ENCODE measurements at places on chromosomes 7 and 10. TPM values are rescaled to one million over a fixed set of nuclear protein-coding genes. Genes with fewer than 3 reads are reported as not detected.
A peak's percentile ranks its signal among the peaks of the same experiment; 100 is the strongest.

GRCh38 chr7:143882020-143882603 is 19.9 kb downstream of the TCAF1 start:
- DNase-seq, result peak; percentile 76

DNA sequence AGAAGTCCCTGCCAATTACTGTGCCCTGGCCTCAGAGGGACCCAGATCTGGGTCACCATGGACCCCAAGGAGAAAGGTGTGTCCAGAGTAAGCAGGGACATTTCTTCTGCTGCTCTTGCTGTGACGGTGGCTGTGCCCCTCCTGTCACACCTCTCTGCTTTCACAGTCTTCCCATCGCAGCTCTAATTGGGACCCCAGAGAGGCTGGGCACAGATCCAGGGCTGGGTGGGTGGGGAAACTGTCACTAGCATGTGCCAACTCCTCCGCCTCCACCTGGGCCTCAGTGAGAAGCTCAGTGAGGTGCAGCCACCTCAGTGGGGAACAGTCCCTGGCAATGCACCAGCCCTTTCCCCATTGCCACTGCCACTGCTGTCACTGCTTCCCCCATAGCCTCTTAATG is 37.3 kb upstream of the ADCYAP1R1 start:
- no peak for DNase-seq

STEAP2 gene
- 2.4 TPM for total RNA-seq

GRCh38 chr7:105622106-105622731 is 40.9 kb upstream of the EFCAB10 start:
- DNase-seq, result no peak

DNA sequence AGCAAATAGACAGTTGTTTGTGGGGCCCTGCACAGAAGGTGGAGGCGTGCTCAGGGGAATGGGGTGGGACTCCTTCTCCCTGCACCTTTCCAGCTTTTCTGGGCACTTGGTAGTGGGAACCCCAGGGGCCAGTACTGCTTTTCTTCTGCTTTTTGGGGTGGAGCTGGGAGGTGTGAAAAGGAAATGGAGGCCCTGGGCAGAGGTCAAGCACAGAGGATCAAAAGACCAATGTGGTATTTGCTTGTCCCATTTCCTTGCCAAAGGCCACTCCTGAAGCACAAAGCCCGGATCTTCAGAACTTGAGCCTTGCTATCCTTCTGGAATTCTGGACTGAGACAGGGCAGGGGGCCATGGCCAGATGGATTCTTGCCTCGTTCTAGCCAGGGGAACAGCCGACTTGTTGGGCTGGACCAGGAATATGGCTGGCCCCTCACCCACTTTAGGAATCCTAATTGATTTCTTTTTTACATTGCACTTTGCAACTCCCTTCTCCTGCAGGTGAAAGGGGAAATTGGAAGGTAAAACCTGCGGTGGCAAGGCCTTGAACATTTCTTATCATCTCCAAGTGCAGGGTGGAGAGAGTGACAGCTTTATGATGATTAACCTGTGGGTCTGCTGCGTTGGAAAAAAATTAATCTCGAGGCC is 26.5 kb downstream of the ADRA2A start:
- DNase-seq, result no peak

NEUROG3 gene
- not detected for total RNA-seq

DNA sequence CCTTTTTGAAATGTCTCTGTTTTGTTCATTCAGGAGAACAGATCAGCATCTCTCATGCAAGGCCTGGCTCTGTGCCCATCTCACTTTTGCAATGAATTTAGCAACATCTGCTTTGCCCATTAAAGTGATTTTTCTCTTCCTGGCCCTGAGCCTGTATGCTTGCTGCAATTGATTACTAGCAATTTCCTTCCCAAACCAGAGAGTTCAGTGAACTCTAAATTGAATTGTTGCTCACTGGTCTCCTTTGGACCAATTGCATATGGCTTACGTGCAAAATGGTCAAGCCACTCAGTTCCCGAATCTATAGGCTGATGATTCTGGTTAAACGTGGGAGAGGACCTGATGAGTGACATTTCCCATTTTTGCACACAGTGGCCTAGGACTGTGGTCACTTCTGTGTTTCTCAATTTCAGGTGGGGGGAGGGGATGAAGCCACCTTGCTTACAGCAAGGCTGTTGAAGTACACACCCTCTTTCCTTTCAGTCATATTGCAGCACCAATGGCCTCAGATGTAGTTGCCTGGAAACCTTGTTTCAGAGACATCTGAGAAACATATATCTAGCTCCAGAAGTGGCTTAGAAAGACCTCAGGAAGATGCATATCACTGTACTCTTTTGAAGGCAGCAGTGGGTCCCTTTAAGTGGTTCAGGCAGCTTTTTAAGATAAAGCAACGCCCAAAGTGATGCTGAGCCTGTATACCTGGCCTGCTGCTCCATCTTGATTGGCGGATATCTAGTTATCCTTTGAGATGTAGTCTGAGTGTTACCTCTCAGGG is 201.4 kb downstream of the PTEN start:
- DNase-seq, result no peak

HOXA10 gene
- total RNA-seq, result not detected

ADCY1 gene
- 92.1 TPM for total RNA-seq

DNA sequence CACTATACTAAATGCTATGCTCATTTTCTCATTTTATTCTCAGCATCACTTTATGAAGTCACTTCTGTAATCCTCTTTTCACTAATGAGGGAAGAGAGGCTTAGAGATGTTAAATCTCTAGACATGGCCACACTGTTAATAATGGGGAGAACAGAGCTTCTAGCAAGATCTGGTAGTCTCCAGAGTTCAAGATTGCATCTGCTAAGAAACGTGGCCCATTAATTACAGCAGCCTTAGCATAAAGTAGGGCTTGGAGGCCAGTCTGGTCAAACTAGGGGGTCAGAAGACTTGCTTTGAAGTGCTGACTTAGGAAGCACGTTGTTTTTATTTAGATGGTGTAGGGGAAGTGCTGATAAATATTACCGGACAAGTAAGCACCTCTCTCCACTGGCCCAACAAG is 29.3 kb downstream of the ARL4A start:
- DNase-seq, result no peak

AKR1E2 gene
- total RNA-seq, result 74.2 TPM

DNA sequence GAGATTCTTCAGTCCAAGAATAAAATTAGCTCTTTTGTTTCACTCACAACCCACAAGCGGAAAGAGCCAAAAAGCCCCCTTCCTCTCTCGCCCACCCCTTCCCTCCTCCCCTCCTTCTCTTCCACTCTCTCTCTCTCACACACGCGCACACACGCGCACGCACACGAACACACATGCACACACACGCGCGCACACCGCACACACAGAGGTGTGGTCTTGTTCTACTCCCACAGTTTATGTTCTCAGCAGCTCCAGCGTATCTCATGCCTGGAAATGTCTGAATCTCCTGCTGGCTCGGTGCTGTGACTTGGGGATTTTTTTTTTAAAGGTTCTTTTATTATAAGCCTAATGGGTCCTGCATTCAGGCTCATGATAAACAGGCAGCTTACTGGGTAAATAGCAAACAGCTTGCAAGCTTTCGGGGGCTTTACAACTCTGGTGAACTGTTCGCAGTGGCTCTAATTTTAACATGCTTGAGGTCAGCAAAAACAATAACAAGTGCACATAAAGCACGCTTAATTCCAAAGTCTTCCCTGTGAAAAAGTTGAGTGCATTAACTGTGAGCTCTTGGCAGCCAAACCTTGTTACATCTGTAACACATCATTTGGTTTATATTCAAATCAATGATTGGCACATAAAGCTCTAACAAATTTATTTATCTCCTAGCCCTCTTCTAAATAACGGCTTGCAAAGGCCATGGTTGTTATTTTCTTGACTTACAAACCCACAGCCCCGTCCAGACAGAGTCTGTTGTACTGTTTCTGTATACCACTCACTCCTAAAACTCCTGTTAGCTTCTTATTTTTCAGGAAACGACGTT is 424.1 kb upstream of the MGMT start:
- DNase-seq, result no peak

FOXI2 gene
- total RNA-seq, result not detected

CLEC5A gene
- not detected for total RNA-seq

- DNase-seq, result no peak
Observed at GRCh38 chr7:107594961-107595737, 15.1 kb downstream of the BCAP29 start.

ELN gene
- 11.0 TPM for total RNA-seq

ZNF488 gene
- total RNA-seq, result 0.41 TPM

DNA sequence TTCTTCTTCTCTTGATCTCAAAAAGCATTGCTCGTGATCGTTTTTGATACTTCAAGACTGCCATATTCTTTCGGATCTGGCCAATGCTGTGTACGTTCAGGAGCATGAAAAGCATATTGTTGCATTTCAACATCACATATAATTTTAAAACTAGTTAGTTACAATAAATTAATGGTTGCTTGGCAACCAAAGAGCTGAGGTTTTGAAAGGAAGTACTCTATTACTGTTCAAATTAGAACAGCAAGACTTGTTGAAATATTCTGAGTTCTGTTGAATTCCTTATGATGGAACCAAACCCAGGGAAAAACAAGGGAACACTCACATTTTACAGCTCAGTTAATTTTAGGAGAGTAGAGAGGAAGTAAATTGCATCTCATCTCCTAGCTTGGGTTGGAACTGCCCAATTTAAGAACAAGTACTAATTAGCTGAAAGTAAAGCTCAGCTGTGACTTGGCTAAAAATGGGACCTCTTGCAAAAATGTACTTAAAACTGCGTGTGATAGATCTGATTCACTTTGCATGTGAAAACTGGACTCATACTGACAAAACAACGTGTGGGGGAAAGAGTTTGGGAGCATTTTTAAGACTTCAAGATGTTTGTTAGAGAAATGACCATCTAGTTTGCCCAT is 21.2 kb downstream of the OR9A2 start:
- DNase-seq, result no peak

DNA sequence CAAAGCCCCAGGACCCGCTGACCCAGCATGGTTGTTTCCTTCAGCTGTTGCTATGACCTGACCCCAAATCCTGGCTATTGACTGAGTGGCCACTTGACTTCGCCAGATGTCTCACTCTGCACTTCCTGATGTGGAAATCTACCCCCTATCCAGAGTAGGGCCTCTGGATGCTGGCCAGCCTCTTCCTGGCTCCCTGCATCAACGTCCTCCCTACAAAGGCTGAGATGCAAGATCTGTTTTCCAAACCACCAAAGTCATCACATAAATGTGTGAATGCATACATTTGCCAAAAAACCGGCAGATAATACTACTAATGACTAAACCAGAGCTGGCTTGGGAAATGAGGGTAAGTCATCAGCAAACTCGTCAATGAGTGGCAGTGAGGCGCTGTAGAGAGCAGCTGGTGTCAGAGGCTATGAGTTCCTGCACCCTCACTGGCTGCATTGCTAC is 70.4 kb downstream of the PYROXD2 start:
- DNase-seq, result no peak

CHAT gene
- total RNA-seq, result not detected

ARMC3 gene
- total RNA-seq, result 3.3 TPM

- DNase-seq, result no peak
Observed at GRCh38 chr10:33039181-33039580, 81.2 kb upstream of the ITGB1 start.

GRCh38 chr7:138978541-138979184 is 2.5 kb downstream of the KIAA1549 start:
- no peak for DNase-seq

DNA sequence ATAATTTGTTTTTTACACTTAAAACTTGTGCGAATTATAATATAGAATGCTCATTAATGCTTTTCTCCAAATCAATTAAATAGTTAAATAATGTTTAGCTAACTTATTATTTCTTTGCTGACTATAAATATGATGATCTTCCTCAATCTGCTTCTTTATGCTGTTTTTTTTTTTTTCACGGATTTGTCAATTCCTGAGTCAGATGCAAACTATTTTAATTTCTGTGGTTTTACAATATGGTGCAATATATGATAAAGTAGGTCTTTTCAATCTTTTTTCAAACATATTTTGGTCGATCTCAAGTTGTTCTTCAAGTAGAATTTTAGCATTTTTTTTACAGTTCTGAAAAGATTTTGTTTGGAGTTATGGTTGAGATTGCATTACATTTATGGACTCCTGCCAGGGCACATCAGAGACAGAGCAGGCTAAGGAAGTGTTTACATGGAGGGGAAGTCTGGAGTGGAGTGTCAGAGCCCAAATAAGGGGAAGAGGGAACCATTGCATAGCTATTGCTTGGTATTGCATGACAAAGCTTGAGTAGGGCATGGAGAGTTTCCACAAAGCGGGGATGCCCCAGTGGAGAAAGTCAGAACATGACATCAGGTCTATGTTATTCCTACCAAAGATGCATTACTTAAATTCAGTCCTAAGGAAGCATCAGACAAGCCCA is 204.4 kb downstream of the OTUD1 start:
- DNase-seq, result no peak

DNA sequence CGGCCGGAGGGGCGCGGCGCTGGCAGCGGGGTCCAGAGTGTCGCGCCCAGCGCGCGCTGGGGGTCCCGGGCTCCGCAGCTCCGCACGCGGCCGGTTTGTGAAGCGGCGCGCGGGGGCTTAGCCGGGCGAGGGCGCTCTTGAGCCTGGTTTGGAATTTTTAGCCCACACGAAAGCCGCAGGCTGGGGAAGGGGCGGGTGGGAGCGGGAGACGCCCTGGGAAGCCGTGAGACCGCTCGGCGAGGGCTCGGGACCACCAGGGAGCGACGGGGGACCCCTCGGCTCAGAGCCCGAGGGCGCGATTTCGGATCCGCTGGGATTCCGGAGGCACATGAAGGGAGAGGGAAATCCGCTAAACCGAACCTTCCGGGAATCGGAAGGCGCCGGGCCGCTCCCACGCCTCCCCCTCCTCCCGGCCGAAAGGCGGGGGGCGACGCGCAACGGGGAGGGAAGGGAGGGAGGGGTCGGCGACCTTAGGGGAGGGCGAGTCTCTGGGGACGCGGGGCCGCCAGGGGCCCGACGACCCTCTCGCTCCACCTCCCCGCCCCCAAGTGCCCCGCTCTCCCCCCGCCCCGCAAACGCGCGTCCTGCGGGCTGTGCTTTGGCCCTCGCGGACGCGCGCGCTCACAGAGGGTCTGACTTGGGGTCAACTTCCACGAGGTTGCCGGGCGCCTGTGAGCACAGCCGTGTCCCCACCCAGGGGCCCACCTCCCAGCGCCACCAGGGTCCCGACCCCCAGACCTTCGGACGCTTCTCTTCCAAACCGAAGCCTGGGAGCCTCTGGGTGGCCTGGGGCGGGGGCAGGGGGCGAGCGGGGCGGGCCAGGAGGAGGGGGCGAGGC is 5.1 kb upstream of the ELFN1 start:
- DNase-seq, result peak; percentile 89

GPRIN2 gene
- 18.8 TPM for total RNA-seq

PRF1 gene
- not detected for total RNA-seq

DNA sequence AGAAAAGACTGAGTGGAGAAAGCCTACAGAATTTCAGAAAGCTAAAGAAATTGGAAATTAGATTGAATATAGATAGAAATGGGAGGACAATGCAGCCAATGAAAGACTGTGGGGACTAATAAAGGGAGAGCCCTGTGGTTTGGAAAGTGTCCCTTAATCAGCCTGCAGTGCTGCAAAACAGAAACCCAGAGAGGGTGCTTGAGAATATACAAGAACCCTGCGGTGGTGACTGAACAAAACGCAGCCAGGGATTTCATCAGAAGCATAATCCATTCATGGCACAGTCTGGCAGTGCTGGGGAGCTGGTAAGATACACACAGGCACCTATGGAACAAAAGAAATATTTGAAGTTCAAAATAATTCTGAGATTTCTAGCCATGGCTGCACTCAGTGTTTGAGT is 19.1 kb downstream of the CEP41 start:
- DNase-seq, result no peak

- DNase-seq, result no peak
Observed at GRCh38 chr7:91314591-91315323, 50.5 kb downstream of the FZD1 start.

- DNase-seq, result no peak
Observed at GRCh38 chr10:21326594-21327288, 198.7 kb downstream of the SKIDA1 start.
